GM13977 (cell line): ENCODE measurements at places on chromosomes 6 and 20.

GRCh38 chr6:24844061-24844460 is 45.3 kb upstream of the ARMH2 start:
- no peak for DNase-seq

- DNase-seq = no peak
These were observed 1.2 kb downstream of the KAT14 start for GRCh38 chr20:18138639-18139583.

DNA sequence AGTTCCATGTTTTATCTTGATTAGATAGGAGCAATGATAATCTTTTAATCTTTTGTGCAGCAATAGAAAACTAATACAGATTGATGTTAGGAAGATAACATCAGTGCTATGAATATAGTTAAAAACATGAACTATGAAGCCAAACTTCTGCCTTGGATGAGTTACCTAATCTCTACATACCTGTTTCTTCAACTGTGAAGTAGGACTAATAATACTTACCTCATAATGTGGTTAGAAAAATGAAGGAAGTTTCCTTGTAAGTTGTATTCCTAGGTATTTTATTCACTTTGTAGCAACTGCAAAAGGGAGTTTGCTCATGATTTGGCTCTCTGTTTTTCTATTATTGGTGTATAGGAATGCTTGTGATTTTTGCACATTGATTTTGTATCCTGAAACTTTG is 111.9 kb downstream of the FRK start:
- DNase-seq = no peak

GRCh38 chr6:72954716-72955115 is 270.6 kb downstream of the KHDC1L start:
- DNase-seq = no peak

- no peak for DNase-seq
These were observed 233.6 kb upstream of the MAP3K7 start for GRCh38 chr6:90820436-90820835.

- DNase-seq = no peak
These were observed 192.2 kb downstream of the GMPR start for GRCh38 chr6:16430391-16431089.

- DNase-seq = no peak
These were observed 13.6 kb downstream of the NRSN1 start for GRCh38 chr6:24139639-24140038.

GRCh38 chr6:50850223-50851048 is 31.8 kb downstream of the TFAP2B start:
- DNase-seq = no peak

DNA sequence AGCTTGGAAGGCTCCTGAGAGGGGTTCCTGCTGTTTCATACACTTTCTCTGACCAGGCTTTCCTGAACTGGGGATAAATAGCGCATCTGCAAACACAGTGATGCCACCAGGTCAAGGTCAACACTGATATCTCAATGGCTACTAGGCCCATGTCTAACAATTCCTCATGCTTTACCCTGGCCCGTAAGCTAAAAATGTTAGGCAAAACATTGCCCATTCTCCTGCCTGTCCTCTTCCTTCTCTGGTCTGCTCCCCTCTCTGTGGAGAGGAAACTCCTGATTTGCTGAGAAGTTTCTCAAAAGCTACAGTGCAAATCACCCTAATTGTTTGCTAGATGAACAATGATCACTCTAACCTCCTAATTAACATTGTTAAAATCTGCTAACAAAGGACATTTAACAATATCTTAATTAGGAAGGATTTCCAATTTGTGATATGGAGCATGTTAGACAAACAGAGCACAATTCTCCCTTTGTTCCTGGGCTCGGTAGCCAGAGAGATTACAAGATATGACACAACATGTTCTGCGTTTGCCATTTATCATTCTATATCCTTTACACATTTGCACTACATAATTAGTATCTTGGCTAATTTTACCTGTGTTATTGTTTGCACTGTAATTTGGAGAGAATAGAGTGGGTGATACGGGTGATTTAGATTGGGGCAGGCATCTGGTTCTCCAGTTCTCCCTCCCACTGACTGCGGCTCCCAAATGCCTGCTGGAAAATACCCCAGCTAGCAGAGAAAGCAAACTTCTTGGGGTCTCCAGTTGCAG is 266.8 kb downstream of the CD83 start:
- DNase-seq = no peak

- peak; percentile 30 for DNase-seq
These were observed 15.8 kb downstream of the MAN1A1 start for GRCh38 chr6:119333707-119334295.

DNA sequence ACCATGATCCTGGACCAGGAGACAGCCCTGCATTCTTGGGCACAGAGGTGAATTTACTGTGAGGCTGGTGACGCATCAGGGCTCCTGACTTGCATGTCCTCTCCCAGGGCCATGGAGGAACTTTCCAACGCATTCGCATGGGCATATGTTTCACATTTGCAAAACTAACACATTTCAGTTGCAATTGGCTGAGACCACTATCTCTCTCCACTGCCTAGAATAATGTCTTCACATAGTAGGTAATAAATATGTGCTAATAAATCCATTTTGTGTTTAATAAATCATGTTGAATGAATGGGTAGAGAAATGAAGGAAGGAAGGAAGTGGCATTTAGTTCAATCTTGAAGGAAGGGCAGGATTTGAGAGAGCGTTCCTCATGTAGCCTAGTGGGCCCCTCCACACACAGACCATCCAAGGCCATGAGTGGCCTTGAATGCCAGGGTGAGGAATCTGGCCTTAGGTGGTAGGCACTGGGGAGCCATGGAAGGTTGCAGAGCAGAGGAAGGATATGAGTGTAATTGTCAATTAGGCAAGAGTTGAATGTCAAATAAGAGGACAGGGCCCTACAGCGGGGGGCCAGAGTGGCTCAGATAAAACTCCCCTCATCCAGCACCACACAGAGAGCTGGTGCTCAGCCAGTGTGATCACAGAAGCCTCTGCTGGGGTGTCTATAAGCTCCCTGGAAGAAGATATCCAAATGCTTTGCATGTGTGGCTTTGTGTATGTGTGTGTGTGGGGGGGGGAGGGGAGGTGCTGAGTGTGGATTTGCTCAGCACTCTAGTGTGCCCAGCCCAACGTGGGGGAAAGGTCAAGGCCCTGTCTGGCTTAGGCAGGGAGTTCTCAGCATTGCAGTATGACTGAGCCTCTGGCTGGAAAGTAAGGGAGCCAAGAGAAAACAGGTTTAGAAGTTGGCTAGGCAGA is 30.9 kb upstream of the CCN5 start:
- DNase-seq = no peak

DNA sequence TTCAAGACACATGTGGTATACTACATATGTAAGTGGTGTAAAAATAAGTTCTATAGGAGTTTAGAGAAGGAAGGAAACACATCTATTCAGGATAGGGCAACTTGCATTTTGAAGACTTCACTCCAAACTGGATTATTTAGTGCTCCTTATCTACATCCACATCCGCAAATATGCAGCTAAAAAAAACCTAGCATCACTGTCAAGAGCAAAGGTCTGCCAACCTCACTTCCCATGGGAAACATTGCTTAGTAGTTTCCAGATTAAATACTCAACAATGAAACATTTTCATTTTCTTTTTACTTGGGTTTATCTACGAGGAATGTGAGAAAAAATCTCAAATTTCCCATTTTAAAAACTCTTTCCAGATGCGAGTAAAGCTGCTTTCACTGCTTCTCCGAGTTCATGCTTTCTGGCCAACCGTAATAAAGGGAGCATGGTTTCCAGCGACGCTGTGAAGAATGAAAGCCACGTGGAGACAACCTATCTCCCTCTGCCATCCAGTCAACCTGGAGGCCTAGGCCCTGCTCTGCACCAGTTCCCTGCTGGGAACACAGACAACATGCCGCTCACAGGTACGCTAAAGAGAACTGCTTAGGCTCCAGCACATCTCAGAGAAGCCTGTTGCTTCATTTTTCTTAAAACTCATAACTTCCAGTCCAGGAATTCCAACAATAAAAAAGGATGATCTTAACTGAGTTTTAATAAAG is 48.2 kb downstream of the RFX6 start:
- no peak for DNase-seq

DNA sequence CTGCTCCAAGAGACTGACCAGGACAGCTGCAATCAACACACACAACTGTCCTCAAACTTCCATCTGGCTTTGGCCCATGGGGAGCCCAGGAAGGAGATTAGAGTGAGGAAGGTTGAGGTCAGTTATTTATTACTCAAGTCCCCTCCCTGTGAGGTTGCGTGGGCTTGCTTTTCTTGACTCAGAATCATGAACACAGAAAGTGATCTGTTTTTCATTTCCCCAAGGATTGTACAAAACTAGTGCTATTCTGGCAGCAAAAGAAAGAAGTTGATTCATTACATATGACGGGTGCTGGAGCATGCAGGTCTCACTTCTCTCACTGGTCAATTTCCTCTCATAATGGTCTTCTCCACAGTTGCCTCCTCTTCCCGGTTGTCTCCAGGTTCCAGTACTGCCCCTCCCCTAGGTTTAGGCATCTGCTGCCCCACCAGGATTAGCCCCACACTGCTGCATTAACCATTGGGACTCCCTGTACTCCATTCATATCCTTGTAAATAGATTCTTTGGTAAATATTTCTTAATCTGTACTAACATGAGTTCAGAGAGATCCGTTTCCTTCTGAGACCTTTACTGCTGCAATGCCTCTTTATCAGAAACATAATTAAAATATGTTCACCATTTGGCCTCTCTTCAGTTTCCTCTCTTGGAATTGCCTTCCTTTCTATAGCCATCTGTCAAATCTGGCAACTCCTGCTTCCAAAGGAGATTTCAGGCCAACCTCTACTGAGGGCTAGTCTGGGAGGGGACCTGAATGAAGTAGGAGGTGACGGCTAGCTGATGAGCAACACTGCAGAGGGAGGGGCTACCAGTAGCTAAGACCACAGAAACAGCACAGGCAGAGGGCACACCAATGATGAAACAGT is 888.8 kb downstream of the QKI start:
- no peak for DNase-seq

GRCh38 chr20:24806705-24807676 is 142.1 kb upstream of the CST7 start:
- no peak for DNase-seq
